Type B pancreatic cell (in vitro differentiated cells): ENCODE measurements at places on chromosomes 12 and 14.
A peak's percentile ranks its signal among the peaks of the same experiment; 100 is the strongest.

- no peak overlapping the region for H3K27ac ChIP-seq
- H3K4me3 ChIP-seq, result no peak overlapping the region
- DNase-seq, result no peak
These were observed 154.1 kb upstream of the GRIP1 start for GRCh38 chr12:66832997-66833396.

DNA sequence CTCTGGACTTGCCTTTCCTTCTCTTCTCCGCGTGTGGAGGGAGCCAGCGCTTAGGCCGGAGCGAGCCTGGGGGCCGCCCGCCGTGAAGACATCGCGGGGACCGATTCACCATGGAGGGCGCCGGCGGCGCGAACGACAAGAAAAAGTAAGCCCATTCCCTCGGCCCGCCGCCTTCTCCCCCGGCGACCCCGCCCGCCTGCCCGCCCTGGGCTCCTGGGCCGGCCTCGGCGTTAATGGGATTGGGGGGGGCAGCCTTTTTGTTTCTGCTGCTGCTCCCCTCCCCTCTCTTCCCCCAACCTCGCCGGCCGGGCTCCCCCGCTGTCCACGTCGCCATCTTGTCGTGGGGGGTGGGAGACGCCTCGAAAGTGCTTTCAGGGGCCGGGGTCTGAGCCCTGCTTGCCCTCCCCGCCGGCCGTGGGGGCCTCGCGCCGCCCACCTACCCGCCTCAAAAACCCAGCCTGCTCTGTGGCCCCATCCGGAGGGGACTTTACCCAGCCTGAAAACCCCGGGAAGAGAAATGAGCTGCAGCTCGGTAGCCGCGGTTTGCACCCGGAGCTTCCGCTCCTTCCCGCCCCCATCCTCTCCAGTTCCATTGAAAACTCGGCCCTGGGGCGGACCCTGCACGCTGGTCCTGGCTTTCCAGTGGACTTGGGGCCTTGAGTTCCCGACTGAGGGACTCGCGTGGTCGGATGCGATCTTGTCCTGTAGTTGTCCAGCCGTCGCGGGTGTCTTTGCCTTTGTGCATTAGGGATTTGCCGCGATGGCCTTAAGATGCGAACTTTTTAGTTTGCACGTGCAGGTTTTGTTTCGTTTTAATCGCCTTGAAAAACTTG is 598 bp downstream of the HIF1A start:
- H3K4me3 ChIP-seq, result peak overlapping the region; percentile 99
- peaks cover 51% of the 10 kb centered on the region for H3K4me1 ChIP-seq
- no peaks in the 10 kb centered on the region for H3K27me3 ChIP-seq
- peak overlapping the region; percentile 96 for H3K27ac ChIP-seq

GRCh38 chr14:33455654-33456345 is 495.1 kb downstream of the EGLN3 start:
- no peaks in the 10 kb centered on the region for H3K36me3 ChIP-seq
- no peak overlapping the region for H3K4me3 ChIP-seq
- no peaks in the 10 kb centered on the region for H3K27me3 ChIP-seq
- H3K27ac ChIP-seq, result no peak overlapping the region
- no peak for DNase-seq

GRCh38 chr14:54278665-54279295 is 118.0 kb upstream of the CDKN3 start:
- H3K4me1 ChIP-seq, result peaks cover 11% of the 10 kb centered on the region
- DNase-seq, result no peak
- no peaks in the 10 kb centered on the region for H3K36me3 ChIP-seq
- no peak overlapping the region for H3K4me3 ChIP-seq
- H3K27ac ChIP-seq, result no peak overlapping the region

GRCh38 chr14:21382095-21382494 is 1.7 kb downstream of the SUPT16H start:
- H3K4me3 ChIP-seq, result peak overlapping the region; percentile 98
- H3K27ac ChIP-seq, result peak overlapping the region; percentile 81
- H3K27me3 ChIP-seq, result no peaks in the 10 kb centered on the region
- H3K4me1 ChIP-seq, result peaks cover 21% of the 10 kb centered on the region

DNA sequence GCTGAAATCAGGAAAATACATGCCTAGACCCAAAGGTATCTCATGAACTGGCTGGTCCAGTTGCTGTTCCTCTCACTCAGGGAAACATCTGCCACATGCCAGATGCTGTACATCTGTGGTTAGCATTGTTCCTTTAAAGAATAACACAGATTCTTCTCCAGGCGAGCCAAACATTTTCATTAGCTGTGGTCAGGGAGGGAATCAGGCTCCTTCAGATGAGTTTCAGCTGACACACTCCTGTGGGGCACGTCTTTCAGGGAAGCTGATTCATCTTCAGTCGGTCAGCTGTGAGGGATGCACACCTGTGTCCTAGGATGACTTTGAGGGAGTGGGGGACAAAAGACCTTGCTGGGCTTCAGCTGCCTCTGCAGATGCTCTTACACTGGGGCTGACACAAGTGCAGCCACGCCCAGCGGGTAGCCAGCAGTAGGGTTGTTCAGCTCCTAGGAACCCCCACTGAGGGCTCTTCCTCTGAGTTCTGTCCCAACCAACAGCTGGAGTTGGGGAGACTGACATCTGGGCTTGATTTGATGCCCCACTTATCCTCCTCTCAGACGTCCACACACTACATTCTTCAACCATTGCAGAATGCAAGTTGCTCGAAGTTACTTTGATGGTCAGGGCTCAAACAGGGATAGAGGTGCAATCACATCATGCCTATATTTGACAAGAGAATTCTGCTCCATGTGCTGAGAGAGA is 155.0 kb downstream of the NUAK1 start:
- no peak overlapping the region for H3K27ac ChIP-seq
- H3K27me3 ChIP-seq, result peaks cover 11% of the 10 kb centered on the region
- H3K4me3 ChIP-seq, result no peak overlapping the region
- H3K4me1 ChIP-seq, result no peaks in the 10 kb centered on the region
- DNase-seq, result no peak

DNA sequence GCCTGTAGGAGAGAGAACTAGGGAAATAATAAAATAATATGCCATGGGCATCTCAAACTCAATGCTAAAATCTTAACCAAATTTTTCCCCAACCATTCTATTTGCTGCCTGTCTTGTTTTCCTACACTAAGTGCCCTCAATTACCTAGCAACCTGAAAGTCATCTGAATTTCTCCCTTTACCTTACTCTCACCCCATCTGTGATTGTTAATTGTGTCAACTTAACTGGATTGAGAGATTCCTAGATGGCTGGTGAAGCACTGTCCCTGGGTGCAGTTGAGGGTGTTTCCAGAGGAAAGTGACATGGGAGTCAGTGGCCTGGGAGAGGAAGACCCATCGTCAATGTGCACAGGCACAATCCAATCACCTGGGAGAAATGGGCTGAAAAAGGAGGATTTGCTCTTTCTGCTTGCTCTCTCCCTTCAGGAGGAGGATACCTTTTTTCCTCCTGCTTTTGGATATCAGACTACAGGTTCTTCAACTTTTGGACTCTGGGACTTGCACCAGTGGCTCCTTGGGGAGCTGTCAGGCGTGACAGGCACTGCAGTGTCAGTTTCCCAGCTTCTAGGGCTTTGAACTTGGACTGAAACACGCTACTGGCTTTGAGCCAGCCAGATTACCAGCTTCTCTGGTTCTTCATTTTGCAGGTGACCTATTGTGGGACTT is 100.1 kb downstream of the PPP1R12A start:
- H3K4me3 ChIP-seq, result no peak overlapping the region
- peak overlapping the region; percentile 14 for H3K27ac ChIP-seq
- no peaks in the 10 kb centered on the region for H3K27me3 ChIP-seq
- DNase-seq, result no peak
- H3K36me3 ChIP-seq, result peaks cover 30% of the 10 kb centered on the region

DNA sequence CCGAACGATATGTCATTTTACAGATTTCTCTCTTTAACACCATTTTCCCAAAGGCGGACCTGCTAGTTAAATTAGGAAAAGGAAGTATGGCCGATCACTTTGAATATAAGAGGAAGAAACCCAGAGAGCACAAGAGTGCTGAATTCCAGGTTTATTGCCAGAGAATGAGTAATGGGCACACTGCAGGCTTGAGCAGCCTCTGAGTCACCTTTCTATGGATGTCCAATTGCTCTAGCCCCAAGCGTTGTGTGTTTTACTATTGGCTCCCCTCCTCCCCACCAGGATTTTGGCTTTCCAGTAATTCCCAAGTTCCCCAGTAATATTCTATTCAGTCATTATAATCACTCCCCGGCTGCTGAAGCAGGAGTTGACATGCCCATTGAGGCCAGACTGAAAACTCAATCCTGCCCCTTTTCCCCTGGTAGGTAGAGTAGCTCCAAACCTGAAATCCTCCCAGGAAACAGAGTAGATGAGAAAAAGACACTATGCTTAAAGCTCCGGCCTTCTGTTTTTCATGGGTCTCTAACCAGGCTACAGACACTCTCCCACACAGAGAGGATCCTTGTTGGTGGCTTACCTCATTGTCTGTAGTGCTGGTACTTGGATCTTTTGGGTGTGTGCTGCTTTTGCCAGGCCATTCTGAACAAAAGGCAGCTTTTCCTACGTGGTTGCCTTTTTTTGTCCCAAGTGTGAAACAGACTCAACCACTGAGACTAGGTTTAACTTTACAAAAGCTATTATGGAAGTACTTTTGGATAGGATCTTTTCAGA is 704.3 kb upstream of the FLRT2 start:
- H3K27me3 ChIP-seq, result peaks cover 8% of the 10 kb centered on the region
- H3K4me1 ChIP-seq, result peaks cover 30% of the 10 kb centered on the region
- H3K4me3 ChIP-seq, result no peak overlapping the region
- DNase-seq, result no peak
- H3K36me3 ChIP-seq, result no peaks in the 10 kb centered on the region

- H3K4me1 ChIP-seq, result no peaks in the 10 kb centered on the region
- no peak overlapping the region for H3K4me3 ChIP-seq
- no peak overlapping the region for H3K27ac ChIP-seq
- peaks cover 11% of the 10 kb centered on the region for H3K27me3 ChIP-seq
These were observed 37.1 kb upstream of the TC2N start for GRCh38 chr14:91904483-91904882.

DNA sequence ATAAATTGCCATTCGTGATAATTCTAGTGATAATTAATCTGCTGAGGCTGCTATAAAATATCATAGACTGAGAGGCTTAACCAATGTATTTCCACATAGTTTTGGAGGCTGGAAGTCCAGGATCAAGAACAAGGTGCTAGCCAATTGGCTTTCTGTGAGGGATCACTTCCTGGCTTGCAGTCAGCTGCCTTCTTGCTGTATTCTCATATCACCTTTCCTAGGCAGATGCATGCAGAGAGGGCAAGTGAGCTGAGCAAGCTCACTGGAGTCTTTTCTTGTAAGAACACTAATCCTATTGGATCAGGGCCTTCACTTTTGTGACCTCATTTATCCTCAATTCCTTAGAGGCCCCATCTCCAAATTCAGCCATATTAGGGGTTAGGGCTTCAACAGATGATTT is 640.7 kb downstream of the DIO2 start:
- peaks cover 41% of the 10 kb centered on the region for H3K4me1 ChIP-seq
- no peak overlapping the region for H3K4me3 ChIP-seq
- no peak overlapping the region for H3K27ac ChIP-seq
- no peak for DNase-seq
- H3K36me3 ChIP-seq, result peaks cover 3% of the 10 kb centered on the region
- H3K27me3 ChIP-seq, result peaks cover 3% of the 10 kb centered on the region

- no peak for DNase-seq
- peaks cover 15% of the 10 kb centered on the region for H3K4me1 ChIP-seq
- no peaks in the 10 kb centered on the region for H3K36me3 ChIP-seq
These were observed 1.5 kb upstream of the GALNT6 start for GRCh38 chr12:51392556-51393237.

DNA sequence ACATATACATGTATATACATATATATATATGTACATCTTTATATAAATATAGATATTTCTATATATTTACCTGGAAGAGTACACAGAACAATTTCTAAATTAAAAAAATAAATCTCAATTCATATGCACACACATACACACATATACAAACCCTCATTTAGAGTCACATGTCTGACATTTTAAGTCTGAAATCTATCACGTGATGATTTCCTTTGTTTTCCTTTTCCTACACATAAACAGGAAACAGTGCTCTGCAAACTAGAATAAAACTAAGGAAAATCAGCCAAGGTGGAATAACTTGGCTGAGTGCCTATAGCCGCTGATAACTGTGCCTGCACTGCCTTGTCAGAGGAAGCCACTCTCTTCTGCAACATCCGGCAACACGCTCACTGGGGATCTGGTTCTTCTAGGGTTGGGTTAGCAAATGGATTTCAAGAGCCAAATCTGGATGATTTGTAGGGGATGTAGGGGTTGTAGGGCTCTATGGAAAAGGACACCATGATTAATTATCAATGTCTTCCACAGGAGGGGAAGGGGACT is 480.7 kb downstream of the TMEM132D start:
- H3K36me3 ChIP-seq, result no peaks in the 10 kb centered on the region
- H3K27me3 ChIP-seq, result peaks cover 8% of the 10 kb centered on the region
- no peak for DNase-seq
- no peak overlapping the region for H3K27ac ChIP-seq
- H3K4me1 ChIP-seq, result no peaks in the 10 kb centered on the region

DNA sequence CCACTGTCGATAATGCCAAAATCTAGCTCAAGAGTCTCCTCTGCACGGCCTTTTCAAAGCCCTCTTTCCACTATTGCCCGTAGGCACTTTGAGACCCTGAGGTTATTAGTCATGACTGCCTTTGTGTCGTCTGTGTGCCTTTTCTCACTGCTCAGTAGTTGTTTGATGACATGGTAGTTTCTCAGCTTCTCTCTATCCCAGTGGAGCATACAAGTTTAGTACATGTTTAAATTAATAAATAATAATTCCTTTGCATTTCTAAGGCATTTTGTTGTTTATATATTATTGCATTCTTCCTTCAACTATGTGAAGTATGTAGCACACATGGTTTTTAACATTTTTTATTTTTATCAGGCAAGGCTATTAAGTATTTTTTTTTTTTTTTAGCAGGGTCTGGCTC is 458.1 kb downstream of the PCNX1 start:
- peaks cover 5% of the 10 kb centered on the region for H3K36me3 ChIP-seq
- peaks cover 33% of the 10 kb centered on the region for H3K4me1 ChIP-seq
- no peak overlapping the region for H3K4me3 ChIP-seq
- H3K27me3 ChIP-seq, result no peaks in the 10 kb centered on the region
- DNase-seq, result no peak
- no peak overlapping the region for H3K27ac ChIP-seq

GRCh38 chr14:51979088-51979709 is 10.1 kb upstream of the RTRAF start:
- peaks cover 5% of the 10 kb centered on the region for H3K4me1 ChIP-seq
- H3K27ac ChIP-seq, result no peak overlapping the region
- DNase-seq, result peak; percentile 85
- H3K36me3 ChIP-seq, result no peaks in the 10 kb centered on the region

- H3K4me1 ChIP-seq, result no peaks in the 10 kb centered on the region
- no peaks in the 10 kb centered on the region for H3K36me3 ChIP-seq
- no peak for DNase-seq
These were observed 27.4 kb upstream of the DDHD1 start for GRCh38 chr14:53180272-53181221.
